ENCODE measurements at places on chromosomes 7 and 10.

- no peak for DNase-seq
Observed at GRCh38 chr7:129561677-129562359, 49.7 kb upstream of the NRF1 start.

DNA sequence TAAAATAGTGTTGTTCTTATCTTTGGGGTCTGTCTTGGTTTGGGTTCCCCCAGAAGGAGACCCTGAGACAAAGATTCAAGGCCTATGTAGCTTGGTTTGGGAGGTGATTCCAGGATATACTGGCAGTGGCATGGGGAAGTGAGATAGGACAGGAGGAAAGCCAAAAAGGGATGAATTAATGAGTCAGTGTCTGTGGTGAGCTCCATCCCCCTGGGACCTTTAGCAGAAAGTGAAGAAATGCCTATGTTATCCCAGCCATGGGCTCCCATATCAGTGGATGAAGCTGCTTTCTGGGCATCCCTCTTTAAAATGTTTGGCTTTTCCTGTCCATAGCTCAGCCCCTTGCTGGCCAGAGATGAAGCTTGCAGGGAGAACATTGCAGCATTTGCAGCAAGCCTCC, 217.0 kb upstream of the CTBP2 start:
- no peak for DNase-seq

DNA sequence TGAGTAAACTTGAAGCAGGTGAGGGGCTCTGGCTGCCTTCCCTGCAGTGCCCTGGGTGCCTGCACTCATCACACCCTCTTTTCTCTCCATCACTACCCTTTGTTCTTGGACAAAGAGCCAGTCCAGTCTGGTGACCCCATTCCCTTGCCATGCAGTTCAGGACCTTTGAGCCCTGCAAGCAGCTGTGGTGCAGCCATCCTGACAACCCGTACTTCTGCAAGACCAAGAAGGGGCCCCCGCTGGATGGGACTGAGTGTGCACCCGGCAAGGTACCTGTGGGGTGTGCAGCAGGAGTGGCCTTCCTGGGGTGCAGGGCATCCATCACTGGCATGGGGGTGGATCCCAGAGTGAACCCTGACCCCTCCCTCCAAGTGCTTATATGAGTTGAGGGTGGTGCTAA, 48.7 kb downstream of the TBATA start:
- DNase-seq, result no peak

- DNase-seq, result no peak
Observed at GRCh38 chr10:122062831-122063674, 74.1 kb downstream of the TACC2 start.

DNA sequence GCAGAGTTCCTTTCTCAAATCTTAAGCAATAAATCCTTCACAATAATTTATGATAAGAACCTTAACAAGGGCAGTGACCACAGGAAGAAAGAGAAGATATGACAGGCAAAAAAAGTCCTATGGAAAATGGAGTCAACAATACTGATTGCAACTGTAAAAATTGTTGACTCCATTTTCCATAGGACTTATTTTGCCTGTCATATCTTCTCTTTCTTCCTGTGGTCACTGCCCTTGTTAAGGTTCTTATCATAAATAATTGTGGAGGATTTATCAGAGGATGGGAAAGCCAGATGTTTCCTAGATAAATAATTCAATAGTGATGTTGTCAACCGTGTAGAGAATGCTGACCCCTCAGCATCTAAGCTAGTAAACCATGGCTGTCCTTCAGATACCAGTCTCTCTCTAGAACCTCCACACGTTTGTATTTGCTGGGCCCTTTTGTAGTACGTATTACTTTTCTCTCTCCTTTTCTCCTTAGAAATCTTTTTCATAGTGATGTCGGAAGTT, 172.6 kb upstream of the BET1 start:
- no peak for DNase-seq

DNA sequence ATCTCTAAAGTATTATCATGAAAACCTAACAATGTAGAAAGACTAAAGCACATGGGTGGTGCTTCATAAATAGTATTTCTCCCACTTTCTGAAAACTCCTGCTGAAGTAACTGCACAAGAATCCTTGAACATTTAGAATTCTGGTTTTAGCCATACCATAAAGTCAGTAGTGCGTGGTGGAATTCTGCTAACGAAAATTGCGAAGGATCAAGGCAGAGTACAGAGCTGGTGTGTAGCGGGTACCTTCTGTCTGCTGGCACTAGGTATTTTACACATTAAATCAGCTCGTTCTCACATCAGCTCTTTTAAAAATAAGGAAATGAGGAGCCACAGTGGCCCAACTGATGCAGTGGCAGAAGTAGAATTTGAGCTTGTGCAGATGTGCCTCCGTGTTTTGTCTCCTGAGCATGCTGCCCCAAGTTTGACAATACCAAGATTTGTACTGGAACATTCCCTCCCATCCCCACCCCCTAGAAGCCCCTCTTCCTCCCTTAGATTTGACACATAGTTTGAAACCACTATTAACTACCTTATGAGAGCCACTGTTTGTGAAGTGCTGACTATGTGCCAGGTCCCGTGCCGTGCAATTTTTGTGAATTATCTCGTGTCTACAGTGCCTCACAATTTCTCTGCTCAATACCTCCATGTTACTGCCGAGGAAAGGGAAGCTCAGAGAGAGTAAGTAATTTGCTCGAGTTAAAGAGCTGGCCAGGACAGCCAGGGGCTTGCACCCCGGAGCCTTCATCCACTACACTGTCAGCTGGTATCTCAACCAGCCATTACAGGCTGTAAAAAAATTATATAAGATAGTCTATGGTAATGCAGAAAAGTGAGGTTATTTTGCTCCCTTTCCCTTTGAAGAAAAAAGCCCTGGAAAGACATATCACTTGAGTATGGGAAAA, 66.9 kb downstream of the EGFR start:
- no peak for DNase-seq

Data from activated T-cell treated with anti-CD3 and anti-CD28 coated beads, Interleukin-2, amount 50 U/mL, for 24 hours (primary cell).